ENCODE measurements at places on chromosomes 4 and X. TPM values are rescaled to one million over a fixed set of nuclear protein-coding genes. Genes with fewer than 3 reads are reported as not detected.

NAA15 gene
- total RNA-seq = 39.7 TPM

GBA3 gene
- not detected for total RNA-seq

RS1 gene
- total RNA-seq = not detected

CCDC160 gene
- not detected for total RNA-seq

MECP2 gene
- total RNA-seq = 25.1 TPM

GATA1 gene
- not detected for total RNA-seq

MAGT1 gene
- total RNA-seq = 61.1 TPM

DDX53 gene
- total RNA-seq = not detected

P2RY4 gene
- not detected for total RNA-seq

GYG2 gene
- 0.05 TPM for total RNA-seq

IGFBP7 gene
- 1,116 TPM for total RNA-seq

RRH gene
- not detected for total RNA-seq

PABPC5 gene
- 0.44 TPM for total RNA-seq

KLF3 gene
- total RNA-seq = 35.2 TPM

ARSD gene
- 17.5 TPM for total RNA-seq

MTTP gene
- not detected for total RNA-seq

CT55 gene
- total RNA-seq = not detected

All from mammary microvascular endothelial cell (primary cell).